Suprapubic skin (tissue), 4 donors: ENCODE measurements at places on chromosomes 5 and 9. TPM values are rescaled to one million over a fixed set of nuclear protein-coding genes. Genes with fewer than 3 reads are reported as not detected.

The NDOR1 gene
- 20.5 TPM for total RNA-seq

The DMGDH gene
- not detected for total RNA-seq

The ESM1 gene
- not detected for total RNA-seq

The NDUFS6 gene
- total RNA-seq: 64.5 TPM

The MIER3 gene
- 14.6 TPM for total RNA-seq

GRCh38 chr9:129998491-129999140, 44.4 kb downstream of the FNBP1 start:
- H3K27me3 ChIP-seq: no peaks in the 10 kb centered on the region
- H3K4me3 ChIP-seq: no peak overlapping the region
- H3K4me1 ChIP-seq: peaks cover 30% of the 10 kb centered on the region
- no peaks in the 10 kb centered on the region for H3K36me3 ChIP-seq

DNA sequence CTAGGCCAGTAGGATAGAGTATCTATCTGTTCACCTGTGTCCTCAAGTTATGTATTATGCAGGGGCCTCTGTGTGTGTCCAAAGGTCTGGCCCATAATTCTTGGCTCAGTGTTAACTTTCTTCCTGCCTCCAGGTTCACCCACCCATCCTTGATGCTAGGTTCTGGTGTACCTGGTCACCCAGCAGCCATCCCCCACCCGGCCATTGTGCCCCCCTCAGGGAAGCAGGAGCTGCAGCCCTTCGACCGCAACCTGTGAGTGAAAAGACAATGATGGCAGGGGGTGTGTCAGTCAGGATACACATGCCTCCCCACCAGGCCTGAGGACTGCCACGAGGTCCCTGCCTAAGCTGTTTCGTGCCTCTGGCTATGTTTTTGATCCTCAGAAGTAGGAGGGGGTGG, 27.6 kb downstream of the TCF7 start:
- H3K4me1 ChIP-seq: peaks cover 47% of the 10 kb centered on the region
- H3K4me3 ChIP-seq: no peak overlapping the region
- H3K27ac ChIP-seq: no peak overlapping the region
- peaks cover 68% of the 10 kb centered on the region for H3K36me3 ChIP-seq
